ENCODE measurements at places on chromosomes 7 and 10.

DNA sequence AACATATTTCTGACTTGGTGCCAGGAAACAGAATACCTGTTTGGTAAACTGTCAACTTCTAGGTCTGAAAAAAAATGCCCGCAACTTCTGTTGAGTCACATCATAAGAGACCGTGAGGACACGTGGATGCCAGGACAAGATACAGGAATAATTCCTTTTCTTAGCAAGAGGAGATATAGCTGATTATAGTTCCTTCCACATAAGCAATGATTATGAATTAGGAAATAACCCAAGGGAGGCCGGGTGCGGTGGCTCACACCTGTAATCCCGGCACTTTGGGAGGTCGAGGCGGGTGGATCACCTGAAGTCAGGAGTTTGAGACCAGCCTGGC, 75.2 kb downstream of the CDC123 start:
- no peak for DNase-seq

DNA sequence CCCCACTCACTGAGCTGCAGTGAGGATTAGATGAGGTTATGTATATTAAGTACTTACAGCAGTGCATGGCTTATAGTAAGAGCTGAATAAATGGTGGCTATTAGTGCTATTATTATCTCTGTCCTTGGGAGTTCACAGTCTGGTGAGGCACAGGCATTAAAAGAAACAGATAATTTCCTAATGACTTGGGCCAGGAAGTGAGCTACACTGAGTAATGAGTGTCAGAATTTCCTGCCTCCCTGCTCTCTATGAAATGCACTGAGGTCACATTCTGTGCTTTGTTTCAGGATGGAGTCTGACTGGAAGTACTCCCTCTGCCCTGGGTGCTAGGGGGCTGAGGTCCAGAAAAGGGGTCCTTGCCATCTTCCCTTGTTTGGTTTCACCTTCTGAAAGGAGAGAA, 48.7 kb upstream of the LOXL4 start:
- DNase-seq = no peak

DNA sequence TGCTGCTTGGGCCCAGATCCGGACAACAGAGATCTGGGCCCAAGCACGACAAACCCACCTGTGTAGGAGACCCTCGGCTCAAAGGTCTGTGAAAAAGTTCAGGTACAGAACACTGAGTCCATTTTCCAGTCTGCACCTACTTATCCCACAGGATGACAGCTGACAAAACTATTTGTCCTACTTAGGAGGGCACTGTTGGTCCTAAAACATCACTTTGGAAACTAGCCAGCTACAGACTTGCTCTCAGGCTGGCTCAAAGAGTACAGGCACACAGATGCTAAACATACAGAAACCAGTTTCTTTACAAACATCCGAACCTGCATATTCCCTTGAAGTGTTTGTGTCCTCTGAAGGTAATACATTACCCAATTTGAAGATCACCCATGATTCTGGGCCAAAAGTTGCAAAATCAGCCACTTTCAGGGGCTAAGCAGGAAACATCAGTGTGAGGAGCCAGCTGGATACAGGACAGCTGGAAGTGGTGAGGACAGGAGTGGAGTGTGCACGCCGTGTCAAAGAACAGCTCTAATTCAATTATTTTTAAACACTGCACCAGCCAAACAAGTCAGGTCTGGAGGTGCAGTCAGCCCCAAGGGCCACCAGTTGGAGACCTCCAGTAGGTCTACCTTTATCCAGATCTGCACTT, 88.5 kb downstream of the NOC3L start:
- DNase-seq = no peak

- DNase-seq = no peak
These were observed 74.6 kb downstream of the CREM start for GRCh38 chr10:35201234-35201633.

- no peak for DNase-seq
These were observed 534.6 kb upstream of the PHF14 start for GRCh38 chr7:10439027-10439426.

- DNase-seq = no peak
These were observed 16.8 kb downstream of the ADRB1 start for GRCh38 chr10:114060456-114060855.

DNA sequence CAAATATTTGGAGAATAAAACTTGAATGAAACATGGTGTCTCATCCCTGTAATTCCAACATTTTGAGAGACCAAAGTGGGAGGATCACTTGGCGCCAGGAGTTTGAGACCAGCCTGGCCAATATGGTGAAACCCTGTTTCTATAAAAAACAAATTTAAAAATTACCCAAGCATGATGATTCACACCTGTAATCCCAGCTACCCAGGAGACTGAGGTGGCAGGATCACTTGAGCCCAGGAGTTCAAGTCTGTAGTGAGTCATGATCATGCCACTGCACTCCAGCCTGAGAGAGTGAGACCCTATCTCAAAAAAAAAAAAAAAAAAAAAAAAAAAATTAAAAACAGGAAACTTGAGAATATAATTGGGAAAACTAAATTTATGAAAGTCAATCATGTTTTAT, 481.1 kb downstream of the SEMA3D start:
- DNase-seq = no peak

DNA sequence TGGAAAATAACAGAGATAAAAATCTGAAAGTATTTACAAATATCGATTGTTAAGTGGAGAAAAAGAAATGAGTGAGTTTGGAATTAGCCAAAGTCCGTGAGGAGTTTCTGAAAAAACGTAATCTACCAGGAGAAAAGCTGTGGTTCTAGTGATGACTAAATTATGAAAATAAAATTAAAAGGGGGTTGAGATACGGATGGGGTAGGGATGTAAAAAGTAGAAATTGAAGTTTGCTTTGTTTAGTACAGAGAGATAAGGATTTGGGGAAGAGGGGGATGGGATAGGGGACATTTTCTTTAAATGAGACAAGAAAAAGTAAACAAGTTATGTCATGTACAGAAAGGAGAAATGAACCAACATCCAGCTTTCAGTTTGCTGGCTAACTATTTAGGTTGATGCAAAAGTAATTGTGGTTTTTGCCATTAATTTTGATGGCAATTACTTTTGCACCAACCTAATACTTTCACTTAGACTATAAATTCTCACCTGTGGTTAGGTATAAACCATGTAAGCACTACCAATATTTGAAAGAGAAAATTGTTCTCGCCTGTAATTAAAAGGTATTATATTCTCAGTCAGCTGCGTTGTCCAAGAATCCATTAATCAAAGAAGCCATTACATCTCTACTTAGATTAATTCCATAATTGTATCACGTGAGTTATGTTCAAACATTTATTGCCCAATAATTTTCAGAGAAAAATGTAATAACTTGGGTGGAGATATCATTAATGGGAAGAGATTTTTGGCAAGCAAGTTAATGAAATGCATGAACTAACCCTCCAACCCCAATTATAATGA, 143.0 kb upstream of the NRP1 start:
- DNase-seq = no peak

- no peak for DNase-seq
These were observed 5.7 kb downstream of the LRRC20 start for GRCh38 chr10:70376436-70377378.

DNA sequence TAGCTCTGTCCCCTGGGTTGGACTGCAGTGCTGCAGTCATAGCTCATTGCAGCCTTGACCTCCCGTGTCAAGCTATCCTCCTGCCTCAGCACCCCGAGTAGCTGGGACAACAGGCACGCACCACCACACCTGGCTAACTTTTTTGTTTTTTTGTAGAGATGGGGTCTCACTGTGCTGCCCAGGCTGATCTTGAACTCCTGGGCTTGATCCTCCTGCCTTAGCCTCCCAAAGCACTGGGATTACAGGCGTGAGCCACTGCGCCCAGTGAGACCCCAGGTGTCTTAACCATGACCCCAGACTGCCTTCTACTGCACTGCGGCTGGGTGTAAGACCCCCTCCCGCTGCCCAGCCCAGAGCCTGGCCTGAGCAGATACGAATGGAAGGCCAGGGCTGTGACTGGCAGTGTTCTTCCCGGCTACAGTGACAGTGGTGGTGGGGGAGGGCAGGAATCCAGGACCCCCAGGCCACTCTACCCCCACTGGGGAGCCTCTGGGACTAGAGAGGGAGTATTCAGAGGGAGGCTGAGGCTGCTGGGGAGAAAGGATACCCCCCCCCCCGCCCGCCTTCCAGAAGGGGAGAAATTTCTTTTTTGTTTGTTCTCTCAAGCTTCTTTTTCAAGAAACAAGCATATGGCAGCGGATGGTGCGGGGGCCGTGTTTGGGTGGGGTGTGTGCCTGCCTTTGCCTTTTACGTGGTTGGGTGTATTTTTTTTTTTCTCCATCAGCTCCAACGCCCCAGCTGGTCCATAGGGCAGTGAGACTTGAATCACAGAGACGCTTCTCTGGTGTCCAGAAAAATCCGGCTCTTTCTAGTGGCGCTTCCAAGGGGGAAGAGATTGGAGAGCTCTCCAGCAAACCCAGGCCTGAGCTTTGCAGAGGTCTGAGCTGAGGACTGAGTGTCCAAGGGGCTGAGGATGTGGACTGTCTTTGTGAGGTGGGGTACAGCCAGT, 36.6 kb downstream of the GTF2IRD1 start:
- DNase-seq = no peak

- DNase-seq = no peak
These were observed 121.4 kb upstream of the INHBA start for GRCh38 chr7:41824284-41824683.

- DNase-seq = no peak
These were observed 37.2 kb upstream of the PAPSS2 start for GRCh38 chr10:87622314-87623004.

- no peak for DNase-seq
These were observed 24.2 kb downstream of the PWWP2B start for GRCh38 chr10:132420981-132421846.

Measured in AG04449 (cell line).